Hematopoietic multipotent progenitor cell treated with erythropoietin and hydrocortisone succinate and interleukin-3 and kit ligand, for 6 days (in vitro differentiated cells): ENCODE measurements at places on chromosomes 2 and 18.

- no peak for DNase-seq
These were observed 92.5 kb upstream of the ZNF532 start for GRCh38 chr18:58772161-58772560.

DNA sequence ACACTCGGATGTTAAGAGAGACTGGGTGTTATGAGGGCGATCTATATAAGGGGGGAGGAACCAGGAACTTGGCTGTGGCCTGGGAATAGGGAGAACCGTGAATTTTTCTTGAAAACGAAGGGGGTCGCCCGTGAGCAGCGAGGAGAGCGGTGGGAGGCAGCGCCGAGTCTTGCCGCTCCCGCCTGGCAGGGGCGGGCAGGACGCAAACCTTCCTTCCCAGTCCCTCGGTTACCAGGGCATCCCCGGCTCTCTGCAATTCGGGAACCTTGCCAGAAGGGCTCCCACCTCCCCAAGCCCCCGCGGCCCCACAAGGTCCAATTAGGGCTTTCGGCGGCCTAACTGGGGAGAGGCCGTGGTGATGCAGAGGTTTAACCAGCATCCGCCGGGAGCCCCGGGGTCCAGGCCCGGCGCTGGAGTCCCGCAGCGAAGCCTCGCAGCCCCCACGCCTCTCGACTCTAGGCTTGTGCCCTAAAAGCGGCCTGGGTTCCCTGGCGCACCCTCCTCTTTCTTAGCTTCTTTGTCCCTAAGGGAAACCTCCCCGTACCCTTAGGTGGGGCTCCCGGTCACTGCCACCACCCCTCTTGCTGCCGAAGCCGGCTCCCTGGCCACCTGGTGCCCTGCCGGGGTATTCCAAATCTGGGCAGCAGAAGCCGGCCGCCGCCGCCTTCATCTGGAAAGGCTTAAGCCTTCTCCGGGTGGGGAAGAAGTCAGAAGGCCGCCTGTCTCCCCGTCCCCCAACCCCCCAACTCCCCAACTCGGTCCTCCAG is 680 bp upstream of the FHOD3 start:
- DNase-seq = peak; percentile 34

- peak; percentile 47 for DNase-seq
These were observed at the start of gene ARL4C for GRCh38 chr2:234496835-234497593. Gene ARL4C, minus strand, starts transcription at chr2:234497081. Its CDS starts 495 bp downstream, at chr2:234496586.

GRCh38 chr2:62765619-62766376 is 60.3 kb downstream of the EHBP1 start:
- DNase-seq = no peak

GRCh38 chr18:3870914-3871313 is 420.9 kb downstream of the TGIF1 start:
- no peak for DNase-seq

- DNase-seq = peak; percentile 45
These were observed 185.7 kb upstream of the KLHL29 start for GRCh38 chr2:23199115-23199918.

DNA sequence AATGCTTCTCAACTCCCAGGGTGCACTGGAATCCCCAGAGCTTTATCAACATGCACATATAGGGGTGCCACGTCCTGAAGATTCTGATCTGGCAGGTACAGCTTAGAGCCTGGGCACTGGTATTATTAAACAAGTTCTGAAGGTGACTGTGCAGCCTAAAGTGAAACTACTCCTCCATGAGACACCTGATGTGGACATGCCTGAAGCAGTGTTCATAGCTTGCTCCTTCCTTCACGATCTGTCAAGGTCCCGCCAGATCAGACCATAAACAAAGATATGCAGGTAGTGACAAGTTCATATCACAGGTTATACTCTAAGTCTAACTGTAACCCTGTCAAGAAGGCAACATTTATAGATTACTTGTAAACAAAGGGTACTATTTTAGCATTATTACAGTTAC is 65.3 kb upstream of the DNER start:
- DNase-seq = no peak

- no peak for DNase-seq
These were observed 84.2 kb downstream of the KLHL29 start for GRCh38 chr2:23469142-23469540.

DNA sequence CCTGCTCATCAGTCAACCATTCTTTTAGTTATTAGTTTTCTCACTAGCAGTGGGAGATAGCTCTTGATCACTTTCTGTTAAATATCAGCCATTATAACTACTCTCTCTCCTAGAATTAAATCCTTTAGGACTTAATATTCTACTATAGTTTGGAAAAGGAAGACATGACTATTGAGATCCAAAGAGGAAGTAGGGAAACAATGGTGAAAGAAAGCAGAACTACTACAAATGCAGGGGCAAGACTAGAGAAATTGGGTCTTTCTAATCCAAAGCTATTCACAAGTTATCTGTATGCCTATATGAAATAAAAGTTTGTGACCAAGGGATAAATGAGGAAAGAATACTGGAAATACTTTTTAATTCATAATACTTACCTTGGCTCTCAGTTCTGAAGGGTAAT is 65.1 kb downstream of the SRBD1 start:
- no peak for DNase-seq

GRCh38 chr18:1304392-1304992 is 399.8 kb downstream of the ADCYAP1 start:
- DNase-seq = no peak

DNA sequence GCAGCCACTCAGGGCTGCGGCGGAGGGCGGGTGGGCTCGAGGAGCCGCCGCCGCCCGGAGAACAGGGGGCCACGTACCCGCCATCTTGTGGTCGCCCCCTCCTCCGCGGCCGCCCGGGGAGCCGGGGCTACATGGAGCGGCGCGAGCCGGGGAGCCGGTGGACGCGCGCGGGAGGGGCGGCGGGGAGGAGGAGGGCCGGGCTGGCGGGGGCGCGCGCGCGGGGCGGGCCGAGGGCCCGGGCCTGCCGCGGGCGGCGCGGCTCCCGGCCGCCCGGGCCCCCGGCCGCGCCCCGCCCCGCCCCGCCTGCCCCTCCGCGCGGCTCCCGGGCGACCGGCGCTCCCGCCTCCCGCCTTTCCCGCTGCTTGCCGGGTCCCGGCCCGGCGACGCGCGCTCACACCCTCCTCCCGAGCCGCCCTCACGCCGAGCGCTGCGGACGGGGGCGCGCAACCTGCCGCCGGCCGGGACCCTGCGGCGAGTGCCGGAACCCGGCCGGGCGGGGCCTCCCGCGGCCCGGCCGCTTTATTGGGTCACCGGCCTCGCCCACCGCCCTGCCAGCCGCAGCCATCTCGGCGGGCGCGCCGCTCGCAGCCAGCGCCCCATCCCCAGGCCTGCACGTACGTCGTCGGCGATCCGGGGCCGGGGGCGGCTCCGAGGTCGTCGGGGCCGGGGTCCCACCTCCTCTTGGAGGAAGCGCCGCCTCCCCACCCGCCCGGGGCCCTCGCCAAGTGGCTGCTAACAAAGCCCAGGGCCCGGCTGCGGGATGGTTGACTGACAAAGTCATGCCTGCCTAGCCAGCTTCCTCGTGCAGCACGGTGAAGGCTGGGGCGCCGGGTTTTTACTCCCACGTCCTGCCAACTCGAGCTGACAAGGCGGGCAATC is at the start of gene PPP4R1:
Gene PPP4R1 (minus strand): TSS at position 159 of the 879 bp plus-strand sequence. CDS start 75 bp downstream, at position 84.
- DNase-seq = peak; percentile 78

GRCh38 chr18:77205769-77206168 is 43.9 kb upstream of the GALR1 start:
- DNase-seq = no peak

- DNase-seq = no peak
These were observed 136.0 kb upstream of the ZSWIM2 start for GRCh38 chr2:186984966-186985365.

- no peak for DNase-seq
These were observed 18.2 kb downstream of the FBLN7 start for GRCh38 chr2:112156152-112156986.

GRCh38 chr2:187310701-187311100 is 137.4 kb downstream of the CALCRL start:
- DNase-seq = no peak

GRCh38 chr18:39793609-39794008 is 2161.4 kb upstream of the PIK3C3 start:
- no peak for DNase-seq

DNA sequence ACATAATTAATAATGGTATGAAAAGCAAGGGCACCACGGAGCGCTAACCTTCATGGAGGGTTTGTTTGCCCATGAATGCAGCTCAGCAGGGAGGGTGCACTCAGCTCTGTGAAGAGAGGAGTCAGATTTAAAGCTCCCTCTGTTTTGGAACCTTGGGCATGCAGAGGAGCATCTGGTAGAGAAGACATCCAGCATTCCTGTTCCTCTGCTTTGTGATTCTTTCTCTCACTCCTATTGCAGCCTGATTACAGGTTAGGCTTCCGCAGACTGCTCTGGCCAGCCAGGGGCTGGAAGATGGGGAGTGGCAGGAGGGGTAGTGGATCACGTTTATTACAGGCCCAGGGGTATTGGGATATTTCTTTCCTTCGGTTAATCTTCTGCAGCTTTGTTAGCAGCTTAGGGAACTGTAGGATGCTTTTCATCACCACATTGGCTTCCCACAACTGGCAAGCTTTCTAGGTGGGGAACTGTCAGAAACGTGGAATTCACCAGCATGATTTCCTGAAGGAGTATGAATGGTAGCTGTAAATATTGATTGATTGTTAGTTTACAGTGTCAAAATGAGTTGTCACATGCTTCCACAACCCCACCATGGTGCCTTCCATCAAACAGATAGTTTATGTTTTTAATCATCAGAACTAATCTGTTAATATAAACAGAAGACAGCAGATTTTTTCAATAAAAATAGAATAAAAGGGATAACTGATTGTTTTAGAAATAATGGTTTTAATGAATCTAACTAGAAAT is 201.1 kb downstream of the VAPA start:
- no peak for DNase-seq

DNA sequence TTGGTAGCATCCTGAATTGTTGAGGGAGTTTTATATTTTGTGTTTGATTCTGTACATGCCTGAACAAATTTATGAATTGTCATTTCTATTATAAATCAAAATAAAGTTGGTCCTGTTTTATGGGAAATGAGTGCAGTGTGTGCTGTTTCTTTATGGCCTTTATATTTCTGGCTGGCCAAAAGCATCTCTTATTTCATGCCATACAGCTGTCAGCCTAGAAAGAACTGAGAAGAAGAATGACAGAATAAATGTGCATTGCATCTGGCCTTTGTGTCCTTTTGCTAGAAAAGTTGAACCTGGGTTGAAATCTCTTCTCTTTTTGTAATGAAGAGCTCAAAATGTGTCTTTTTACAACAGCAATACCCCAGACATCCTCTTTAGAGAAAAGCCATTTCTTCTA is 474.7 kb upstream of the LRATD1 start:
- DNase-seq = no peak

GRCh38 chr2:136448986-136449780 is 316.2 kb upstream of the THSD7B start:
- no peak for DNase-seq

DNA sequence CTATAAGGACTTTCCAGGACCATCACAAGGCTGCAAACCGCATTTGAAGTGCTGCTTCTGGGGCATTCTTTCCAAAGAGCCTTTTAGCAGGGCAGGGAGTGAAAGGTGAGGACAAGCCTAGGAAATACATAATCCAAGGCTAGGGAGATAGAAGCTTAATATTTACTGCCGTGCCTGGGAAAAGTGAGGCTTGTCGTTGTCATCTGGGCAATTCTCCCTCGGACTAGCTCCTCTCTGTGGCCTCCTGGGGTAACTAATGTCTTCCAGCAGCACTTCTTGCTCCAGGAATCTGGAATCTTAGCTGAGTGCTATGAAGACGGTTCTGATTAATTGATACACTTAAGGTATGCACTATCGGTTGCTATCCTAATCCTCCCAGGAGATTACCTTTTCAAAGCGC is 69.3 kb upstream of the ATL2 start:
- no peak for DNase-seq

GRCh38 chr2:28224648-28225472 is 167.8 kb upstream of the FOSL2 start:
- no peak for DNase-seq
